ENCODE measurements at places on chromosomes 5 and 9.
A peak's percentile ranks its signal among the peaks of the same experiment; 100 is the strongest.

DNA sequence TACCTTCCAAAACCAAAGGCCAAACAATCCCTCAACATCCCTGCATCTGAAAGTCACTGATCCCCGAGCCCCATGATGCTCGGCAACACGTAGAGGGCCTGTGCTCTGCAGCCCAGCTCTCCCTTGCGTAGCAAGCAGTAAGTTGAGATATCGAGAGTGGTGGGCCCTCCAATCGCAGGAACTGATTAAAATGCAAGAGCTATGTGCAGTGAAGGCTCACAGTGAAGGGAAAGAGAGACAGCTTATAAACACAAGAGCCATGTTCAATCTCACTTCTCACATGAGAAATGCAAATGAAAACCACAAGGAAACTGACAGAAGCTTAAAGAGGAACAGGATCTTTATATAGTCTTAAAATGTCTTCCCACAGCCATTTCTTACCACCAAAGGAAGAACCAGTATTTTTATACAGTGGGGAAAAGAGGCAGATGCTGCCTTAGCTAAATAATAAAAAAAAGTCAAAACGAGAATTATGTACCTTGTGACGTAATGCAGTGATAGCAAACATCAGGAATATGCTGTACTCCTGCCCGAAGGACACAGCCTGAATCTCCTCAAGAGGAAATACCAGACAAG lies 24.6 kb downstream of the TTF1 start:
- DNase-seq, result no peak

GRCh38 chr9:123655681-123656423 lies 274.1 kb downstream of the DENND1A start:
- DNase-seq, result no peak

GRCh38 chr9:6924149-6924548 lies 166.4 kb downstream of the KDM4C start:
- DNase-seq, result no peak

GRCh38 chr5:173028811-173029327 lies 27.3 kb upstream of the CREBRF start:
- no peak for DNase-seq

DNA sequence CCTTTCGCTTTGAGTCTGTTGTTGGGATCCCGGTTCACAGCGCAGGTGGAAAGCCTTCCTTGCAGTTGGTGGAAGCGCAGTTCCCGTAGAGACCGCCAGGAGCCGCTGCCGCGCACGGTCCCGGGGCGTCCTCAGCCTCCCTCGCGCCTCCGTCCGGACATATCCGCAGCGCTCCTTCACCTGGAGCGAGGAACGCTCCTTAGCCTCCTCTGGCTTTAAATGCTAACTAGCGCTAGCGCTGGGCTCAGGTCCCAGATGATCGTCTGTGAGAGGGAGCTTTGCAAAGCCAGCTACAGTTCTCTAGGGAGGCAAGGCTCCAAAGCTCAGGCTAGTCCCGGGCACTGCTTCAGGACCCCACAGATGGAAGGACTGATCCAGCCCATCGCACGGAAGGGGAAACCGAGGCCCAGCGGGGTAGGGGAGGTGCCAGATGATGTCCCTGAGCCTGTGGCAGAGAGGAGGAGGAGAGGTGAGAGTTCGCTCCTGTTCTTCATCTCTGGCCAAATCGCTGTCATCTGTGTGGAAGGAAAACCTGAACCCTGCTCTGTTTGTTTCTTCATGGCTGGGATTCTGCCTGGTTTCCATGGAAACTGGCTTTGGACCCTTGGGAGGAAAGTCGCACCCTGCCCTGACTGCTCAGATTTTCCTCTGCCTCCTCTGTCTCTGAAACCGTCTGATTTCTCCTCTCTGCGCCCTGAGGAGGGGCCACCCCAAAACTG lies 31.4 kb downstream of the COL15A1 start:
- DNase-seq, result peak; percentile 66

All from mammary epithelial cell (primary cell).